ENCODE measurements at places on chromosomes 1 and 21.

DNA sequence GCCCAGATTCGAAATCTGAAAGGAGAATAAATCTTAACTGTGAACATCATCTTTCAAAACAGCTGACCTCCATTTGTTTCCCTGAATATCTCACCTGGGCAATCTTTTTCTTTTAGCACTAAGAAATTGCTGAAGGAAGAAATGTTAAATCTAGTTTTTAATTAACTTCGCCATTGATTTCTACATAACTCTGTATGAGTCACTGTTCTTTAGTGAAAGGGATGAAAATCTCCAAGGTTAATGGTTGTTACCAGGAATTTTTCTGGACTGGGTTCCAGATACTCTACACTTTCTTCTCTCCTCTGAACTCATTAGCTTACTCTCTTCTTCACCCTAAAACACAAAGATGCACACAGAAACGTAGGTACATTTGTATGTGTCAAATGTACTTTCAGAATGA lies 235.7 kb downstream of the BACH1 start:
- DNase-seq, result no peak

- DNase-seq, result no peak
Measured at GRCh38 chr1:248834343-248834940, 3.6 kb upstream of the ZNF672 start.

DNA sequence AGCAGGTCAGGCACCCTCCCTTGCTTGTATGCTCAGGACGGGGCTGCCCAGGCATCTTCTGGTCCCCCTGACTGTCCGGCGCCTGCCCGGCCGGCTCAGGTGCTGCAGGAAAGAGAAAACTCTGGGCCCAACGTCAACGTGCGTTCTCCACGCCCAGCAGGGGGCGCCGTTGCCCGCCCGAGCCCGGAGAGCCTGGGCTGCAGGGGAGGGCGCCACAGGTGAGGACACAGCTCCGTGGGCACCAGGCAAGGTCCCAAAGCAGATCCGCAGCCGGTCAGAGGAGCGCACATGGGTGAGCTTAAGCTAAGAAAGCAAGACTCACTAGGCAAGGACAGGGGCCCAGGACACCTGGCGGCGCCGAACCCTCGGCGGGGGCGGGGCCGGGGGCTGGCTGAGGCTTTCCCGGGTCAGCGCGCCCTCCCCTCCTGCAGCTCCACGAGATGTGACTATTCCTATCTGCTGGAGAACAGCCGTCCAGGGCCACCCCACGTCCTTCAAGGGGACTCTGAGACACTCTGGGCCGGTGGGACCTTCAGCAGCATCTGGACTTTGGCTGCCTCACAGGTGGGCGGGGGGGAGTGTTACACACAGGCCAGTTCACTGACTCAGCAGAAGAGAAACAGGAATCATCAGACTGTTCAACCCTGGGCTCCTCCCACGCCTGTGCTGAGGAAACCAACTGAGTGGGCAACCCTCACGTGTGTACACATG lies 29.3 kb downstream of the KRTAP10-1 start:
- DNase-seq, result peak; percentile 64

DNA sequence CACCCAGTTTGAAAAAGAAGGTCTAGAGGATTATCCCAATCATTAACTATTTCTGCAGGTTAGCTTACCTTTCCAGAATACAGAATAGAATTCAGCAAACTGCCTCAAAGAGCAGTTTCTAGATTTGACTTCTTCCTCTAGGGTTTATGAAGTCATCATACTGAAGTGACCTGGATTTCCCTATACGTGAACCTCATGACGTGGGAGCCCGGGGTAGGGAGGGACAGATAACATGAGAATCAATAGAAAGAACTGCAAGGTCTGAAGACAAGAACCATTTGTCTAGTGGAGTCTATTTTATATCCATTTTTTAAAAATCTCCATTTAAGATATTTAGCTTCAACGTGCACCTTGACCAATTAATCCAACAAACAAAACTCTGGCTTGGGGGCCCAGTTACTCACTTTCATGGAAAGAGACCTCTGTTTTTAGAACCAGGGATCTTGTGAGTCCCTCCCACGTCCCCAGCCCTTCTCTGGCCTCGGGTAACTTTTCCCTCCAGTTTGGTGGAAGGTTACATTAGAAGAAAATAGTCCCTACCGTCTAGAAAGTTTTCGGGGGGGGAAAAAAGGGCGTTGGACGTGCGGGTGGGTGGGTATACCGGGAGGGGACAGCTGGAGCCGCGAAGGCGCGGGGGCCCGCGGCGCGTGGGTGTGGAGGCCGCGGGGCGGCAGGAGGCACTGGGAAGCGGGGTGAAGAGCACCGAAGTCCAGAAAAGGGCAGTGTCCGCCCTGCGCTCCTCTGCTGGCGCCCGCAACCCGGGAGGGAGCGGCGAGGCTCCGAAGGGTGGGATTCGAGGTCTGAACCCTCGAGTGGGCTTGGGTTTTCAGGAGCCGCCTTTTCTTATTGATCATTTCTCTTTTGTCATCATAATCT lies 13.8 kb upstream of the POGZ start:
- no peak for DNase-seq

- no peak for DNase-seq
Measured at GRCh38 chr1:13732971-13733667, 33.1 kb downstream of the PRDM2 start.

DNA sequence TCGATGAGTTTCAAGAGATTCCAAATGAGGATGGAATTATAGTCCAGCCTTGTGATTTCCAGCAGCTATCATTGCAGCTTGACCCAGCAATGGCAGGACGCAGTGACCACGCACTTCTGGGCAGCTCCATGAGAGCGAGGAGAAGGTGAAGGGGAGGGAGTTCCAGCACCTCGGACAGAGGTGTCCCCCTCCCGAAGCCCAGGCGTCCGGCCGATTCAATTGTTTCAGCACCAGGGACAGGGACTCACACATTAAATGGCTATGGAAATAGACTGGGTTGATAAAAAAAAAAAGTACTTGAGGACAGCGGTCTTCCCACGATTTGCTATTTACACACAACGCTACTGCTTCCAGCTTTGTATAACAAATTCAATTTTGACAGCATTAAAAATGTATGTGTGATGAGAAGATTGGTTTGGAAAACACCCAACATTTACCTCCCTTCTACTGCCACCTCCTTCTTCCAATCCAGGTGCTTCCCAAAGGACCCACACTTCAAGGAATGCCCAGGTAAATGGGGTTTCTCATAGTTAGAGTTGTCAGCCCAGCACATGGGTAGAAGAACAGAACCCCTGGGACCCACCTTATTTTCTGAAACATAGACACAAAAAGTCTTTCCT lies 71.8 kb downstream of the DISP3 start:
- DNase-seq, result no peak

GRCh38 chr1:248782416-248783141 lies 27.0 kb upstream of the LYPD8 start:
- no peak for DNase-seq

DNA sequence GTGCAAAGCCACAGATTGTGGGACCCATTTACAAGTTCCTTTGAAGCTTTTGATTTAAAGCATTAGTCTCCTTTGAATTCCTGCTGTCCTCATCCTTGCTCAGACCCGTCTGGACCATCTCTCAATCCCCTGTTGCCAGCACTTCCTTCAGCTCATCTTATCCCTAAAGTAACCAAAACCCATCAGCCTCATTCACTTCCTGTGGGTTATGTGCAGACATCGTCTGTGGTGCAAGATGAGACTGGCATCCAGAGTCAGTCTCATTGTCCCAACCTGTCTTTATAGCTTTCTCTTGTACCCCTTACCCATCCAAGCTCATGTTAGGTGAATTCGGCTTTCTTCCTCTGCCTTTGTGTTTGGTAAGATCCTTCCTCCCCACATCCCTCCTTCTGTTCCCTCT lies 29.3 kb downstream of the ATP1A1 start:
- no peak for DNase-seq

- DNase-seq, result peak; percentile 20
Measured at GRCh38 chr1:224205438-224205840, 22.4 kb downstream of the DEGS1 start.

DNA sequence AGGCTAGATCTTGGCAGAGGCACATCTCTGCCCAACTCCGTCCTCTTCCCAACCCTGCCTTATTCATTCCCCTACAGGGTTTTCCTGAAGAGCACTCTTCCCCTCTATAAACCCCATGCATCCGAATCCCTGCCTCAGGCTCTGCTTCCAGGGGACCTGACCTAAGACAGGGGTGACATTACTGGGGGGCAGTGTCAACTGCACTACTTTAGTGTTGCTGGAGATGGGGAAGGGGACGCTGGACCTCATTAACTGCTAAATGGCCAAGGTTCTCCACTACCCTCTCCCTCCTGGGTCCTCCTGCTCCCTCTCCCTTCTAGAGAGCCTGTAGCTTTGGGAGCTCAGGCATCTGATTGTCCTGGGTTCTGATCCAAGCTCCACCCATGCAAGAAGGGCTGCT lies 126.2 kb downstream of the GRIK3 start:
- no peak for DNase-seq

DNA sequence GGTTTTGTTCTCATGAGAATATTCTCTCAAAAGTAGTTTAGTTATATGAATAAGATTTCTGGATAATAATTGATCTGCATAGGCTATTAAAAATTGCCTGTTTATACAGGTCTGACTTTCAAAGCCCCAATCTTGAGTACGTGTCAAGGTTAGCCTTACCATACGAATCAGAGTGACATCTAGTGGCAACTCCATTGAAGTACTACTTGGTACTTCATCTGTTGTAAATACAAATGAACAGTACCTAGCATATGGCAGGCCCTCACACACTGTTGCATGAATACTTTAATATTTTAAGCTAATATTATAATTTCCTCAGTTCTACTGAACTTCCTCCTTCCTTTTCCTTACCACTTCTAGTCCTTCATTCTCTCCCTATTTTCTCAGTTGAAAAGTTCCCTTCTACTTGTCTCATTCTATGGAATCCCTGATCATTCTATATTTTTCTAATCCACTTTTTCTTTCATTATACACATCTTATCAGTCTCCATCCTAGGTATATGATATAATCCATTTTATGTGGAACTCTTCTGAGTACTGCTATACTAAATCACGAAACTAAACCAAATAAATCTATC lies 101.2 kb downstream of the AKT3 start:
- no peak for DNase-seq

- no peak for DNase-seq
Measured at GRCh38 chr1:14815175-14815877, 216.8 kb downstream of the KAZN start.

DNA sequence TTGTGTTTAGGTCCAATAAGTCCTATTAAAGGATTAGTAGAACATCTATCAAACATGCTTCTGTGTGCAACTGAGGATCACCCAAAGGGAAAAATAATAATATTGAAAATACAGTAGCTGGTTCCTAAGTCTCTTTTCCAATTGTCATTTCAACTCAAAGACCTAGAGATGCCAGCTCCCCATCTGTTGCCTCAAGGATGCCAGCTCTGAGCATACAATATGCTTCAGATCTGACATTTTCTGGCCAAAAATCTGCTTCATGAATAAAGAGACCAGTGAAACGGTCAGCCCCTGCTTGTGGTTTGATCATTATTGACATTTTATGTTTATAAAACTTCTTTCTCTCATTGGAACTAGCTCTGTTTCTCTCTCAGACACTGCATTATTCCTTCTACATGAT lies 72.9 kb downstream of the CCDC185 start:
- no peak for DNase-seq

DNA sequence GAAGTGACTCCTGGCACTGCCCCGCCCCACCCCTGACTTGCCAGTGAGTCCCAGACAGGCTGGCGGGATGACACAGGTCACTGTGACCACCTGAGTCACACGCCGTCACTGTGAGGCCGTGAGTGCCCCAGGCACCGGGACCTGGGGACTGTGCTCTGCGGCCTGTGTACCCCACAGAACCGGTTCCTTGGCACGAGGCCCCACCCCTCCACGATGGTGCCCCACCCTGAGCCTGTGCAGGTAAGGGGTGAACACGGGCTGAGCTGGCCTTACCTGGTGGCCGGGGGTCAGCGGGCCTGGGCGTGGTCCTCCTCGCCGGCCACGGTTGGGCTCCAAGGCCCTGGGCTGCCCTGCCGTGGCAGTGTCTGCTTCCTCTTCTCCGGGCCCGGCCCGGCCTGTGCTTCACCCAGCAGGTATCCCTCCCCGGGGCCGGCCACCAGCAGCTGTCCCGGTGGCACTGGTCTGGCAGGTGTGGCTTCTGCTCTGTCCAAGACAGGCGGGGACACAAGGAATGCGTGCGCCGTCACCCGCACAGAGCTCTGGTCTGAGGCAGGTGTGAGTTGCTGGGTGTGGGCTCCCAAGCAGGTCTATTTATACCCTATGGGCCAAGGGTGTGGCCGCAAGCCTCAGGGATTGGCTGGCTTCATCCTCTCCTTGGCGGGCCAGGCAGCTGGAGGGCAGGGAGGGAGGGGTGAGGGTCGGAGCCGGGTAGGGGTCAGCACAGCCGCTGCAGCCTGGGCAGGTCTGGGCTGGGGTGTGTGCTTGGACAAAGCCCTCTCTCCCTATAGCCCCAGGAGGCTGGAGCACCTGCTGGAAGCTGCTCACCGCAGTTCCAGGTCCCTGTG lies at the start of gene RNF223:
RNF223 (minus strand) TSS at position 564 of the 845 bp plus-strand sequence. CDS start 1,740 bp downstream, outside the sequence.
- no peak for DNase-seq

DNA sequence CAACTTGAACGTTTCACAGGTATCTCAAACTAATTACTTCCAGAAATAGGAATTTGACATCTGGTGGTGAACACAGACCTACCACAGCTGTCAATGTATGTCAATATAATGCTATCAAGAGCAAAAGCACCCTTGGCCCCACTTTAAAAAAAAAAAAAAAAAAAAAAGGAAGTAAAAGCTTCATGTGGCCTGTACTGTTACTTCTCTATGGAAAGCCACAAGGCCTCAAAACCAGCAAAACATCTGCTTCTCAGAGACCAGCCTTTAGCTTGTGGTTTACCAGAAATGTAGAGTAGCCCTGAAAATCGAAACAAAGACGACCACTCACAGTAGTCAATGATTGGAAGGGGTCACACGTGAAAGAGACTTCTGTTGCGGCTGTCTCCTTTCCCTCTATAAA lies 109.6 kb downstream of the SLC45A1 start:
- no peak for DNase-seq

DNA sequence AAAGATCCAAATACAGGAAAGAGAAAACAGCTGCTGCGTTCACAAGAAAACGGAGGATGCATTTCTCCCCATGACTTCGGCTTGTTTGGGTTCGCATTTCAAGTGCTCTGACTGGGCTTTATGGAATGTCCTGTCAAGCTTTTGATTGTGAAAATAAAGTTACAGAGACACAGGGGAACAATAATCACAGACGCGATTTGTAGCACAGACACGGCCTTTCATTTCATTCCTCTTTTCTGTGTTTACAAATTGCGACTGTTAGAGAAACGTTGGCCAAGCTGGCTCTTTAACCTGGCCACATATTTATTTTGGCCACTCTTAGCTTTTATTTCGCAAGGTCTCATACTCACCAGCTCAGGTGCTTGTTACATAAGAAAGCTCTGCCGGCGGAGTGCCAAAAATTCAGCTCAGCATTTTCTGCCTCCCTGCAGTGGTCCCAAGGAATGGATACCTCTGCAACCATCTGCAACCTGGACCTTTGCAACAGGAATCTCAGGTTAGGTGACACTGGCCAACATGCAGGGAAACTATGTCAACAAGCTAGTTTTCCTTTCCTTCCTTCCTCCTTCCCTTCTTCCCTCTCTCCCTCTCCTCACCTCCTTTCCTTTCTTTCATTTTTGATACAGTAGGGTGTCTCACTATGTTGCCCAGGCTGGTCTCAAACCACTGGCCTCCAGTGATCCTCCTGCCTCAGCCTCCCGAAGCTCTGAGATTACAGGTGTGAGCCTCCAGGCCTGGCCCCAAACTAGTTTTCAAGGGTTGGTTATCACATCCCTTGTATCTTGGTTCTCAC lies 58.2 kb upstream of the SLC45A1 start:
- no peak for DNase-seq

GRCh38 chr1:18309552-18310155 lies 171.1 kb upstream of the KLHDC7A start:
- DNase-seq, result no peak

GRCh38 chr1:9164532-9164900 lies 35.6 kb upstream of the GPR157 start:
- no peak for DNase-seq

GRCh38 chr1:18279351-18280074 lies 171.9 kb downstream of the IGSF21 start:
- DNase-seq, result no peak
